Stimulated activated CD4-positive, alpha-beta T cell treated with anti-CD3 and anti-CD28 coated beads, Interleukin-4, amount 100 ng/mL, for 24 hours (primary cell): ENCODE measurements at places on chromosomes 1 and 21.

GRCh38 chr1:50633465-50633864 lies 210.2 kb upstream of the DMRTA2 start:
- DNase-seq: no peak

- no peak for DNase-seq
Observed at GRCh38 chr1:117686907-117687306, 81.1 kb downstream of the TENT5C start.

DNA sequence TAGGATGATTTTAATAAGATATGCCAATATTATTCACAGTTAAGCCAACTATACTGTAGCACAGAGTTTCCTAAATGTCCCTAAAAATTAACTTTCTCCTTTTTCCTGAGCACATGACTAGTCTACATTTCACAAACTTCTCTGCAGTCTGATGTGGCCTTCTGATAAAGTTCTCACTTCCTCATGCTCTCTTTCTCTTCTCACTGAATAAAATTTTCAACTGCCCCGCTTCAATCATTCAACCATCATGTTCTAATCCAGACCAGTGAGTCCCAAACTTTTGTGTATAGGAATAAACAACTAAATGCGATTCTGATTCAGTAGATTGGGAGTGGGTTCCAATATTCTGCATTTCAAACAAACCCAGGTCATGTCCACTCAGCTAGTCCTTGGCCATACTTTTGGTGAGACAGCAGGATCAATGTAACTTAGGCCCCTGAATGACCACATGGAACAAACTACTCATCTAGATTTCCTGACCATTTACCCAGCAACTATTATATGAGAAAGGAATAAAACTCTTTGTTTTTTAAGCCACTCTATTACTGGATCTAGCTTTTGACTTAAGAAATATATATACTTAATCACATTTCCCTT lies 20.1 kb downstream of the TUT4 start:
- DNase-seq: no peak

- DNase-seq: no peak
Observed at GRCh38 chr1:2882966-2883696, 81.6 kb upstream of the TTC34 start.

- no peak for DNase-seq
Observed at GRCh38 chr21:36479415-36480402, at the start of gene CLDN14. TSS of gene CLDN14 (minus strand) at chr21:36480122. CDS start at chr21:36461695, 18,427 bp downstream.

- no peak for DNase-seq
Observed at GRCh38 chr1:233714631-233715217, 100.8 kb downstream of the KCNK1 start.

GRCh38 chr1:109788695-109789521 lies 25.2 kb upstream of the EPS8L3 start:
- no peak for DNase-seq

GRCh38 chr1:224859651-224860050 lies 69.8 kb upstream of the DNAH14 start:
- DNase-seq: no peak

DNA sequence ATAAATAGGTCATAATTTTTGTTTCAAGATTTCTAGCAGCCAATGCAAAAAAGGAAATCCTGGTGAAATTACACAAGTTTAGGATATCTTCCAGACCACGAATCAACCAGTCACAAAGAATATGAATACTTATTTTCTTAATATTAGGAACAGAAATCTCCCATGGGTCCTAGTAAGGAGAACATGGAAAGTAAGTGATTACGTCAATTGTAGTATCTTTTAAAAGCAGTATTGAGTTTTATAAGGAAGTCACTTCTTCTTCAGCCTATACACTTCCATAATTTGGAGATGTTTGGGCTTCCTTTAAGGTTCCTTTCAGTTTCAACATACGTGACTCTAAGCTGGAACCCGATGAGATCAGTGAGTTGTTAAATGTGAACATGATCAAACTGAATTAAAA lies 534.5 kb downstream of the USP25 start:
- DNase-seq: no peak

- no peak for DNase-seq
Observed at GRCh38 chr1:17340358-17340757, 31.6 kb upstream of the PADI6 start.

DNA sequence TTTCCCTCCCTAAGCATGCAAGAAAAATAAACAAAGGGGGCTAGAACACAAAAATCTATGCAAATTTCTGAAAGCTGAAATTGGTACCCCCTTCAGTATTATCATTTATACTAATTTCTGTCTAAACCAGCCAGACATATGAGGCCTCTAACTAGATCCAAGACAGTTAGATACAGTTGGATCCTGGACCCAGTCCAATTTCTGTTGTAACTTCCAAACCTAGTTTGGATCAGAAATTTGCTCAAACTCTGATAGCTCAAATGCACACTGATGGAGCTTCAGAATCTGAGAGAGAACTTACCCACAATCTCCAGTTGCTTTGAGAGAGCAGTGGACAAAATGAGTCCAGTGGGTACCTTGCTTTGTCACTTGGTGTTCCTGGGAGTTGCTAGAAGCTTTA lies 11.9 kb downstream of the CEP350 start:
- DNase-seq: no peak

DNA sequence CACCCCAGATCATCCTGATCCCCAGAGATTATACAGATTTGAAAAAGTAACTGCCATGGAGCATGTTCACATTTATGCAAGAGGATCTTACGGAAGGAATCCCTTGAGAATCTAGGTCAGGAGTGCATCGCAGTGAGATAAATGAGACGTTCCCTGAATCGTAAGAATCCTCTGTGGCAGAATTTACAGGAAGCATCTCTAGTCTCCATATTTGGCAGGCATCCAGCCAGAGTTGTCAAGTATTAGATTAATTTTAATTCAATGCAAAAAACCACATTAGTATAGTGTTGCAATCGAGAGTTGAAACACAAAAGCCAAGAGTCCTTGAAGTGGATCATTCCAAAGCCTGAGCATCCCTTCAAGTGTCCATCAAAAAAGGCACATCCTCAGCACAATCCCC lies 100.8 kb downstream of the RRAGC start:
- DNase-seq: no peak

DNA sequence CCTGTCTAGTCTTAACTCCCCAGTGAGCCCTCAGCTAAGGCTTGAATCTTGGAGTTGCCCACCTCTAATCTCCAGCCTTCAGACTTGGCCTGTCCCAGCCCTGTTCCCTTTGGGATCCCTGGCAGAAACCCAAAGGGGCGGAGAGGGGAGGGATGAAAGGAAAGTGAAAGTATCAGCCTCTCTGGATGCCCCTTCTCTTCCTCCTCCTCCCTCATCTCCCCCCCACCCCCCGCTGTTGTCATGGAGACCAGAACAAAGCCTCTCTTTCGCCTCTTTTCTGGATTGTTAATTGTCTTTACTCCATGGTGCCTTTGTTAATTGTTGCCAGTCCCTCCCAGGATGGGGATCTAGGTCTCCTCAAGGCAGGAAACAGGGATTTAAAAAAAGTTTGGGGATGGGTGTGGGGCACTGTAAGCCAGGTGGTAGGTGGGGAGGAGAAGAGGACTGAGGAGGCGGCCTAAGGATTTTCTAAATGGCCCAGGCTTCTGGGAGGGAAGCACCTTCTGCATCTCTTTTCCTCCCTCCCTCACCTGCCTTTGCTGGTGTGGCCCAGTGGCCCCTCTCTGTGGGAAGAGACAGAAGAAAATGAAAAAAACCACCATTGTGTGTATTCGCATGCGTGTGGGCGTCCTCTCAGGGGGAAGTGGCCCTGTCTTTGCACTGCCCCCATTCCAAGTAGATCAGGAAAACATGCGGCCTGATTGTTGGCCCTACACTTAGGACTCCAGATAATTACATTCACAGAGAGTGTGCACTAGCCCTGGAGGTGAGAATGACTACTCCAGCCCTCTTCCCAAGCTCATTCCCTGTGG lies 7.5 kb upstream of the SOX13 start:
- no peak for DNase-seq

DNA sequence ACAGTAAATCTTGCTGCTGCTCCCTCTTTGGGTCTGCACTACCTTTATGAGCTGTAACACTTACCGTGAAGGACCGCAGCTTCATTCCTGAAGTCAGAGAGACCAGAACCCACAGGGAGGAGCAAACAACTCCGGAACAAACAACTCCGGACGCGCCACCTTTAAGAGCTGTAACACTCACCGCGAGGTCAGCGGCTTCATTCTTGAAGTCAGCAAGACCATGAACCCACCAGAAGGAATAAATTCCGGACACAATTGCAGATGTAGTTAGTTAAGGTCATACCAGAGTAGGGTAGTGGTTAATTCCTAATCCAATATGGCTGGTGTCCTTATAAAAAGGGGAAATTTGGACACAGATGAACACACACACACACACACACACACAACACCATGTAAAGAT lies 37.7 kb downstream of the VTCN1 start:
- DNase-seq: no peak

GRCh38 chr1:160164121-160164520 lies 12.7 kb downstream of the ATP1A4 start:
- no peak for DNase-seq

DNA sequence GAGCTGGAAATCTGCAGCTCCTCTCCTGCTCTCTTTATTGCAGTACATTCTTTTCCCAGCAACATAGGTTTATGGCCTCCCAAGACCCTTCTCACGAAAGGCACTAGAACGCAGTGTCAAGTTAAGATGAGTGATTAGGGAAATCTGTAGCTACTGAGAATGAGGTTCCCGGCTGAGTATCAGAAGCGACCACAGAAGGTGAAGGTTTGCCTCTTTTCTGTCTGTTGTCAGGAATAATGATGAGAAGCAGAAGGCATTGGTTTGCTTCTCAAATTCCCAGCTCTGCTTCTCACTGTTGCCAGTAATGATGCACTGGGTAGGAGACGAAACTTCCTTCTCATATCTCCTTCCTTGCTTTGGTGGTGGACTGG lies 128.4 kb downstream of the NTMT2 start:
- no peak for DNase-seq

GRCh38 chr1:3601743-3602142 lies 9.6 kb downstream of the MEGF6 start:
- DNase-seq: no peak

GRCh38 chr1:6686294-6686693 lies 15.3 kb downstream of the DNAJC11 start:
- DNase-seq: no peak

- no peak for DNase-seq
Observed at GRCh38 chr1:103365860-103366569, 159.5 kb upstream of the RNPC3 start.

- peak; percentile 80 for DNase-seq
Observed at GRCh38 chr21:44817914-44818639, at the start of gene SUMO3. TSS of gene SUMO3 (minus strand) at chr21:44818062. CDS start at chr21:44817968, 94 bp downstream.

GRCh38 chr1:219902951-219903350 lies 25.4 kb downstream of the SLC30A10 start:
- no peak for DNase-seq

- no peak for DNase-seq
Observed at GRCh38 chr21:26506956-26507355, 66.1 kb downstream of the CYYR1 start.

- DNase-seq: no peak
Observed at GRCh38 chr1:167799747-167800146, 78.0 kb downstream of the MPZL1 start.

DNA sequence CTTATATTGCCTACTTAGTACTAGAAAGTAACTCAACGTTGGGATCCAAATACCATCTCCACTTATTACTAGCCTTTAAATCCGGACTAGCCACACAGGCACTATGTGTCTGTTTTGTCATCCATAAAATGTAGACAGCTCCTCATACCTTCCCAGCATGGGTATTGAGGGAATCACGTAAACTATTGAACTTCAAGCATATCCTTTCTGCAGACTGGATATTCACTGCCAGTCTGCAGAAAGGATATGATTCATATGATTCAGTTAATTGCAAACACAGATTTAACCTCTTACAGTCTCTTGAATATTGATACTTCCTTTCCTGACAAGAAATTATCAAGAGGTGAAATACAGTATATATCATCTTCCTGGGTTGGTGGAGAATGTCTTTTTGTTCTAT lies 186.0 kb downstream of the LEPR start:
- no peak for DNase-seq

- DNase-seq: no peak
Observed at GRCh38 chr1:218312509-218312908, 27.4 kb downstream of the RRP15 start.

DNA sequence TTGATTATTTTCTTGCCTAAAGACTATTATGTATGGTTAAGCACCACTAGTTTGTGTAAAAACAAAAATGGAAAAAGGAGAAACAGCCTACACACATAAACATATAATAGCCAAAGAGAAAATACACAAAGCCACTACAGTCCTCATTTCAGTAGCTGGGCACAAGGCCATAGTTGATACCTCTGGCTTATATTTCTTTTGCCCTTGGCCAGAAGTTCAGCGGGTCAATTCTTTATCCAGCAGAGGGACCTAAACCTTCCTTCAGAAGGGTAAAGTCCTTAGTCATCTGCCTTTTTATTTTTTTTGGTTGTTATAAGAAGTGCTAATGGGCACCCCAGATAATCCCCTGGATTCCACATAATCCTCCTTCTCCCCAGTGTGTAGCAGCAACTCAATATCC lies 134.1 kb downstream of the PIGK start:
- no peak for DNase-seq

GRCh38 chr1:59298710-59299346 lies 1.9 kb downstream of the FGGY start:
- no peak for DNase-seq

- DNase-seq: peak; percentile 29
Observed at GRCh38 chr1:3899754-3900149, 320 bp downstream of the C1orf174 start.

GRCh38 chr1:214281021-214281719 lies at the start of gene SMYD2:
TSS of gene SMYD2 (plus strand) at chr1:214281159. CDS start at chr1:214281255, 96 bp downstream.
- DNase-seq: peak; percentile 58

GRCh38 chr1:57312869-57313268 lies 111.0 kb downstream of the DAB1 start:
- DNase-seq: no peak

DNA sequence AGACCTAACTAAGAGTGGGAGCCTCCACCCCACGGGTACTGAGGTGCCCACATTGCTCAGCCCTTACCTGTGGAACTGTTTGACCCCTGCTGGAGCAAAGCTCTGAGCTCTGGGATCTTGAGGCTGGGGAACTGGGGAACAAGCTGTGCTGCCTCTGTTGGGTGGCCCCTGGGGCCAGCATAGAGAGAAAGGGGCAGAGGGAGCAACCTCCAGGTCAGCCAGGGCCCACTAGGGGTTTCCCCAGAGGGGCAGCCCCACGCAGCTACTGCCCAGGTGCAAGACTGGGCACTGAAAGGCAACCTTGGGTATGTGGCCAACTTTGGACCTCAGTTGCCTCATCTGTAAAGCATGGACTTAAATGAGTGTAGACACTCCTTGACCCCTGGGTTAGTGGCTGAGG lies 23.5 kb upstream of the EPB41 start:
- no peak for DNase-seq

DNA sequence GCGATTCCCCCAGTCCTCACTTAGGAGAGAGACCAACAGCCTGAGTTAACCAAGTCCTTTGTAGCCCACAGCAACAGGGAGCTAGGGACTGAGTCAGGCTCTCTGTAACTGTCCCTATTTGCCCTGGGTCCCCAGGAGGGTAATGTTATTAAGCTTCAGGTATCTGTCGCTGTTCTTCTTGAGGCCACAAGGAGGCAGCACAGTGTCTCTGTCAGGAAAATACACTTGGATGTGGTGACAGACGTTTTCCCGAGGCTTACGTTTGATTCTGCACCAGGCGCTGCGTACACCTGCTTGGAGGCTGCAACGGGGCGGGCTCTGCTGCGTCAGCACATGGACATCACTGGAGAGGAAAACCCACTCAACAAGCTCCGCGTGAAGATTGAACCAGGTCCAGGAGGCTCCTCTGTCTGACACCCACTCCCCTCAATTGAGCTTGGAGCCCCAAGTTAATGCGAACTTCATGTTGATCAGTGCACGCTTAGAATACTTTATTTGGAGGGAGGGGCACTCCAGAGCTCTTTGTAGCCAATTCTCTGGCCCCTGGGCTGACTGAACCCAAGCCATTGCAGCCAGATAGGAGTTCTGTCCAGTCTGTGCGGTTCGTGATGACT lies 10.7 kb upstream of the ELF3 start:
- DNase-seq: peak; percentile 12

- no peak for DNase-seq
Observed at GRCh38 chr1:30422251-30422650, 301.1 kb downstream of the MATN1 start.
